Activated CD4-positive, alpha-beta T cell treated with anti-CD3 and anti-CD28 coated beads, Interleukin-2, amount 10 ng/mL, durations not matched to agents 24 days and 14 days (primary cell): ENCODE measurements at places on chromosomes 11 and 22.
A peak's percentile ranks its signal among the peaks of the same experiment; 100 is the strongest.

- no peak for DNase-seq
These were observed 3.9 kb downstream of the FDX1 start for GRCh38 chr11:110433393-110434333.

- DNase-seq, result no peak
These were observed 1403.4 kb upstream of the TENM4 start for GRCh38 chr11:80844110-80844819.

DNA sequence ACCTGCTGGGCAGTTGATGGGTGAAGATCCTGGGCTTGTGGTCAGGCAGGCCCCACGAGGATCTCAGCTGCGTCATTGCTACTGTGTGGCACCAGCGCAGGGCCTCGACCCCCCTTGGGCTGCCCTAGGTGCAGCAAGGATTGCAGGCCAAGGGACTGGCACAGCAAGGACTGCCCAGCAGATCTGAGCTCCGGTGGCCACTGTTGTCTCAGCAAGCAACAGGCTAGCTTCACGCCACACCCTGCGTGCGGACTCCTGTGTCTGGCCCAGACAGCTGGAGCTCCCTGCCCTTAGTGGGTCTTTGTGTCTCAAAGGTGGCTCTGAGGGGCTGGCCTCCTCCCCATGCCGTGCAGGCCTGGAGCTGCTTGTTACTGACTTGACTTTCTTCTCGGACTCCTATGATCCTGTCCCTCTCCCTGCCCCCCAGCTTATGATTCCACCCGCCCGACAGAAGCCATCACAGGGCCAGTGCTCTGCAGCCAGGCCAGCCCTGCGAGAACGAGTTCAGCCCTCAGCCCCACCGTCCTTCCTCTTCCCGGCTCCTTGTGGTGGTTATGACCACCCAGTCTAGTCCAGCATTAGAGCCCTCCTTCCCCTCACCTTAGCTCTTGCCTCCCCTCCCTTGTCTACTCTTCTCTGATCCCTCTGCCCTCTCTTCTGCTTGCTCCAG, 295.6 kb downstream of the TBC1D22A start:
- DNase-seq, result no peak

DNA sequence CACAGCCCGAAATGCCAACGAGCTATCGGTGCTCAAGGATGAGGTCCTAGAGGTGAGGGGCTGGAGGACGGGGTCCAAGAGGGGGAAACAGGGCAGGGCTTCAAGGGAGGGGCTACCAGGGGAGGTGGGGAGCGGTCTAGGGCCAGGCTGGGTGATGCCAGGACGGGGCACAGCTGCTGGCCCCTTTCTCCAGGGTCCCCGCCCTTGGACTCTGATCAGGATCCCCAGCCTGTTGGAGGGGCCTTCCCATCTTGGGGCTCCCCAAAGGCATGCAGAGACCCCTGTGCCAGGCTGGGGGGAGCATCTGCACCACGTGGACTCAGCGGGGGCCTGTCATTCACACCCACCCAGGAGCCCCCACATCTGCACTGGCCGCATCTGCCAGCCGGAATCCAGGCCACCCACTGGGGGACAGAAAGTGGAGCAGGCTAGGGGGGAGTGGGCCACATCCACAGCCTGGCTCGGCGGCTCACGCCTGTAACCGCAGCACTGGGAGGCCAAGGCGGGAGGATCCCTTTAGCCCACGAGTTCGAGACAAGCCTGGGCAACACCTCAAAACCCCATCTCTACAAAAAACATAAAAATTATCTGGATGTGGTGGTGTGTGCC, 18.9 kb downstream of the EPS8L2 start:
- DNase-seq, result no peak

GRCh38 chr11:33514079-33514925, 186.3 kb downstream of the C11orf91 start:
- no peak for DNase-seq

DNA sequence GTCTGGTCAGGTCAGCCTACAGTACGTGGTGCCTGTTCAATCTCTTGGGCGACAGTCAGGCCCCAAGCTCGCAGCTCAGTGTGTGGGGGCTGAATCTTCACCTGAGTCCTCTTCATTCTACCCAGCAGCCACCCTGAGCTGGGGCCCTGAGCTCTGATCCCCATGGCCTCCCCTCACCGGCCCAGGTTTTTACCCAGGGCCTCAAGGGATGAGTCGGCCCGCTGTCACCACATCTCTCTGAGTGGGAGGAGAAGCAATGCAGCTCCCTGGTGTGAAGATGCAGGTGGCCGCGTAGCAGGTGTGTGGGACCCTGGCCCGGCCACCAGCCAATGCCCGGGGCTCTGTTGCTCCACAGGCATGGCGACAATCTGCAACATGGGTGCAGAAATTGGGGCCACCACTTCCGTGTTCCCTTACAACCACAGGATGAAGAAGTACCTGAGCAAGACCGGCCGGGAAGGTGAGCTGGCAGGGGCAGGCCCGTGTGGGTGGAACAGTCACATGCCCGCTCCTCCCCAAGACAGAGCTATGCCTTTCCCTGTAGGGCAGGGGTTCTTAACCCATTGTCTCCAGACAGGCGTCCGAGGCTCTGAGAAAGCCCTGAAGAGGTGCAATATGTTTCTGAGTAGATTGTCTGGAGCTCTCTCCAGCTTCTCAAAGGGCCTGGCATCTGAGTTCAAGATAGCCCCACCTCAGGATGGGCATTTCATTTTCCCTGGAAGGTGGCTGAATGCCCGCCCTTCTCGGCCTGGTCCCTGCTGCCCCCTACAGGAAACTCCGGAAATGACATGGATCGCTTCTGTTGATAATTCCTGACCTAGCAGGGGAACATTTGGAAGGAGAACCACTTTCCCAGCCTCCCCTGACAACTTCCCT, 26.9 kb downstream of the POLR3H start:
- DNase-seq, result peak; percentile 78

- DNase-seq, result peak; percentile 61
These were observed 19.1 kb downstream of the SYT13 start for GRCh38 chr11:45267052-45267451.

- DNase-seq, result no peak
These were observed 27.1 kb downstream of the APLP2 start for GRCh38 chr11:130096823-130097222.

DNA sequence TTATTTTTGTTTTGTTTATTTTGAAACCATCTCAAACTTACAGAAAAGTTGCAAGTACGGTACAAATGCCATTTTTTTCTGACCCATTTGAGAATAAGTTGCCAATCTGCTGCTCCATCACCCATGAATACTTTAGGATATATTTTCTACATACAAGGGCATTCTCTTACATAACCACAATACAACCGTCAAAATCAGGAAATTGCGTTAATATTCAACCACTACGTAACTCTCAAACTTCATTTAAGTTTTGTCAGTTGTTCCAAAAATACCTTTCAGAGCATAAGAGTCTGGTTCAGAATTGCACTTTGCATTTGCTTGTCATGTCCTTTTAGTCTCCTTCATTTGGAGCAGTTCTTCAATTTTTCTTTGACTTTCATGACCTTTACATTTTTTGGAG, 194.3 kb upstream of the BDNF start:
- DNase-seq, result no peak

- no peak for DNase-seq
These were observed 262.9 kb downstream of the LUZP2 start for GRCh38 chr11:24759742-24760141.

- no peak for DNase-seq
These were observed 31.4 kb downstream of the IGLL1 start for GRCh38 chr22:23548501-23549197.

DNA sequence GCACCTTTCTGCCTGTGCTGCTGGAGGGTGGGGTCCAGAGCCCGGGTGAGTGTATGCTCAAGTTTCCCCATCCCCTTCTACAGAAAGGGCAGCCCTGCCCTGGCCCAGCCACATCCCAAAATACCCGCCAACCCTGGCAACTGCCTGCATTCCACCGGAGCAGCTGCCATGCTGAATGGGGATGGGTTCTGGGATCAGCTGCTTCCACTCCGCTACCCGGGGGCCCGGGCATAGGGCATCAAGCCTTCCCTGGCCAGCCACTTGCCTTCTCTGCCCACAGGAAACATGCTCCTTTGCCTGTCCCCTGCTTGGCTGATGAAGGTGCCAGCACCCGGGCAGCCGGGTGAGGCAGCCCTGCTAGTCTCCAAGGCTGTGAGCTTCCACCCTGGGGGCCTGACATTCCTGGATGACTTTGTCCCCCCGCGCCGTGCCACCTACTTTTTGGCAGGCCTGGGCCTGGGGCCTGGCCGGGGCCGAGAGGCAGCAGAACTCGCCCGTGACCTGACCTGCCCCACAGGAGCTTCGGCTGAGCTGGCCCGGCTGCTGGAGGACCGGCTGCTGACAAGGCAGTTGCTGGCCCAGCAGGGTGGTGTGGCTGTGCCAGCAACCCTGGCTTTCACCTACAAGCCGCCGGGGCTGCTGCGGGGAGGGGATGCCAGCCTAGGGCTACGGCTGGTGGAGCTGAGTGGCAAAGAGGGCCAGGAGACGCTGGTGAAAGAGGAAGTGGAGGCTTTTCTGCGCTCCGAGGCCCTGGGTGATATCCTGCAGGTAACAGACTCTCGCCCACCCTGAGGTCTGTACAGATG, 3.2 kb downstream of the CARNS1 start:
- no peak for DNase-seq

DNA sequence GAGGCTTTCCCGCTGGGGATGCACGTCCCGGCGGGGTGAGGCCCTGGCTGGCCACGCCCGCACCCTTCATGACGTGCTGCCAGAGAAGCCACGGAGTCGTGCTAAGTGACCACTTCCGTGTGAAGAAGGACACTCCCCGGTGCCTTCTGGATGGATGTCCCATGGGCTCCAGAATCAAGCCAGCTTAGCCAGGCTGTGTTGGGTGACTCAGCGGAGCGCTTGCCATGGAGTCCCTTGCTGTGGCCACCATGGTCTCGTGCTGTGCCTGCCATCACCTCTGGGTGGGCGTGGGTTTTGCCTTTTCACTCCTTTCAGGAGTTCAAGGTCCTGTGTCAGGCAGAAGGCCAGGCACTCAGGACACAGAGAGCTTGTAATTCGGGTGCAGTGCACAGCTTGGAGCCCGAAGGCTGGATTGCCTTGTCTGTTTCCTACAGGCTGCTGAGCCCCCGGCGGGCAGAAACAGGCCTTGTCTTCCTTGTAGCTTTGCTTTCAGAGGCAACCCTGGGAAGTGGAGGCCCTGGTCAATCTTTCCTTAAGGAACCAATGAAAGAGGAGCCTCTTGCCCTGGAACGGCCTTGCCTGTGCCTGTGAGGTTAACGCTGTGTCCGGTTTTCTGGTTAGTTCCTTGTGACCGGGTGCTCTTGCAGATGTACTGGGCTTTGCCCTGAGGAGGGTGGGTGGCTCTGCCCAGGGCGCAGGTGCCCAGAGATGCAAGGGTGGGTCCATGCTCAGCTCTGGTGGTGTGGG, 268.6 kb downstream of the TBC1D22A start:
- DNase-seq, result no peak

GRCh38 chr11:5891216-5891800, 1.7 kb upstream of the OR52E5 start:
- no peak for DNase-seq

DNA sequence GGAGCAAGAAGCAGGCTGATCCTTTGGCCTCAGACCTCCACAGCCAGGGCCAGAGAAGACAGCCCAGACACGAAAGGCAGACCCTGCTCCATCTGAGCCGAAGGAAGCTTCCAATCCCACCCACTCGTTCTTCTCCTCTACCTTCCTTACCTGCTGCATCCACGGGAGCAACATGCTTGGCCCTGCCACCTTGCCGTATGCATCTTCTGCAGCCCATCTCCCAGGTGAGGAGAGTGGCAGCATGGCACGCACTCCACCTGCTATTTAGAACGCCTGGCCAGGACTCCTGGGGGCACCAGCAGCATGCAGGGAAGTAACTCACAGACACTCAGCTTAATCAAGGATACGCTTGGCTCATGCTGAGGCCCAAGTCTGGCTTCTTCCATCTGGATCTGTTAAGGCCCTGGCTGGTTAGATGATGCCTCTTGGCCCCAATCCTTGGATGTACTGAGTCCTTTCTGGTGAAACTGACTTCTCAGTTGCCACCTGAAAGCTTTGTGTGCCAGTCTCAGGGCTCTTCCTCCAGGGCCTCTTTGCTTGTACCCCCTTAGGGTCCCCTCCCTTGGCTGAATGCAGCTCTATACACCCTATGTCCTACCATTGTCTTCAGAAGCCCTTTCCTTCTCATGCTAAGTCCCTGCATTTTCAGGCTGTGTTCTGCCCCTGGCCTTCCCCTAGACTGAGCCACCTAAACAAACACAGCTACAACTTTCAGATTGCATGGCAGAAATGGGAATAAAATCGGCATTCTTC, 604.9 kb downstream of the BUD13 start:
- no peak for DNase-seq

DNA sequence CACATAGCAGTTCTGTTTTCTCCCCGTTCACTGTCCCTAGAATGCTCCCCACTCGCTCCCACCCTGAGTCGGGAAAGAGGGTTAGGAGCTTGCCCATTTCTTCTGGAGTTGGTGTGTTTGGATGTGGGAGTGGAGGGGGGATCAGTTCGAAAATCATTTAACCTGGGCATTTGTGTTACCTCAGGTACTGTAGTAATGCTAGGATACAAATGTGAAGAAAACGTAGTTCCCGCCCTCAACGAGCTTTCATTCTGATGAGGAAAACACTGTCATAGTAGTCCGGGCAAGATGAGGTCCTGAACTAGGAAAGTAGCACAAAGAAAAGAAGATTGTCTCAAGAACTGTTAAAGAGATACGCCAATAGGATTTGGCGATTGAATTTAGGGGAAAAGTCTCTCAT, 539 bp downstream of the SDHD start:
- no peak for DNase-seq

DNA sequence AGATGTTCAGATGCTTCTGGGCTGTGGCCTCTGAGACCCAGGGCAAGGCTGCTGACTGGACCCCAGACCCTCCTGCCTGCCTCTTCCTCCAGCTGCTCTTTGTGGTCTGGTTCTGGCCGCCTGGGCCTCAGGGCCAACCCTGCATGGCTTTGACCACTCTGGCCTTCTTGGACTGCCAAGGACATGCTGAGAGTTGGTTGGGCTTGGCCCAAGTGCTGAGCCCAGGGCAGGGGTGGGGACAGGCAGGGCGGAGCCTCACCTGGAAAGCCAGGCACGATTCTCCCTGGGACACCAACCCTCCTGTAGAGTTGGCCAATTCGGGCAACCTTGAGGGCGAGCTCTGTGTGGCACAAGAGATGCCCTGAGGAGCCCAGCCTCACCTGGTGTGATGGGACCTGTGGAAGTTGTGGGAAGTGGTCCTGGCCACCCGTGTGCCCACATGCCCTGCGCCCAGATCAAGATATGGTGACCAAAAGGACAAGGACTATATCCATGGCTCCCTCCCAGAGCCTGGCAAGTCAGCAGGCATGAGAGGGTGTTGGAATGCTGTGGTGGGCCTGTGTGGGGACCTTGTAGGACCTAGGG, 11.6 kb downstream of the TANGO2 start:
- DNase-seq, result no peak
